ENCODE measurements at places on chromosomes 16 and 17.
A peak's percentile ranks its signal among the peaks of the same experiment; 100 is the strongest.

DNA sequence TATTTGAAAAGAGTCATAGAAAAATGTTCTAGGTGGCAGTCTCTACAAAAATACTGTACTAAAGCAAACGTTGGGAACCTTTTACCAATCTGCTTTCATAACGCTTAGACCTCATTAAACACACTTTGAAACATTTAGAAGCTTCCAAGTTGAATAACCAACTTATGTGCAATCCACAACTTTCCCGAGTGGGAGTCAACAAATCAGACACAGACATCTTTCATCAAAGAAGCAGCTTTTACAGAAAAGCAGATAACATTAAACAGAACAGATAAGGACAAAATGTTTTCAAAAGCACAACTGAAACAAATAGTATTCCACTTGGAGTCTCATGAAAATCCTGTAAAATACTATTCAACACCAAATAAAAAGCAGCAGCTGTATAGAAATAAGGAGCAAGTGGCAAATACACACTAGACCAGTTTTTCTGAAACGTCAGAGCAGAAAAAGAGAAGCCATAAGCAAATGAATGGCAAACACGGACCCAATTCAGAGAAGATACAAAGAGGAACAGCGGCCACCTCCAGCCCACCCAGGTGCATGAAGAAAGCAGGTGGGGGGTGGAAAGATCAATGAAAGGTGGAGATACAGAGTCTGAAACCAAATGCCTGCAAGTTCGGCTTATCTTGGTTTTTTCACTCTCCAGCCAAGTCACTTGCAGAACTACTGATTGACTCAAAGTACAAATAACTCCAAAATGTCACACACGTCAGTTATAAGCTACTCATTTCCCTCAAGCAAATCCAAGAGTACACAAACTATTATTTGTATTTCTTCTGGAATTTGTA is 18.4 kb upstream of the FBF1 start:
- no peak for DNase-seq

- DNase-seq, result no peak
Observed at GRCh38 chr16:75351183-75351582, 82.1 kb downstream of the CFDP1 start.

GRCh38 chr17:82300707-82301270 is 16.6 kb downstream of the CD7 start:
- peak; percentile 51 for DNase-seq

DNA sequence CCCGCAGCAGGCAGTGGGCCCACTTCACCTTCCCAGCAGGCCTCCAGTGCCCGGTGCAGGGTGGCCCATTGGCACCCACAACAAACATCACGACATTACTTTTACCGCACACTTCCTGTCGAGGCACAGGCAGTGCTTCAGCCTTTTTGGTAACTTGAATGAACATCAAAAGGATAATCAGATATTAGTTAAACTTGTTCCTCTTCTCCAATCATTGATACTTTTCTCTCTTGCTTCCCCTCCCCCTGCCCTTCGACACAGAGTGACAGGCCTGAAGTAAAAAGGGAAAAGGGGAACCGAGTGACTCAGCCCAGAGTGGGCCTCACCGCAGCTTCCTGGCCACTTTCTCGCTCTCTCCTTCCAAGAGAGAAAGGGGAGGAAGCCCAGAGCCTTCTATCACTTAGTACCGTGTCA is 507.0 kb downstream of the MAF start:
- peak; percentile 92 for DNase-seq

- DNase-seq, result no peak
Observed at GRCh38 chr17:34816848-34817247, 144.4 kb downstream of the CCT6B start.
